ENCODE measurements at places on chromosomes 12 and 14.

DNA sequence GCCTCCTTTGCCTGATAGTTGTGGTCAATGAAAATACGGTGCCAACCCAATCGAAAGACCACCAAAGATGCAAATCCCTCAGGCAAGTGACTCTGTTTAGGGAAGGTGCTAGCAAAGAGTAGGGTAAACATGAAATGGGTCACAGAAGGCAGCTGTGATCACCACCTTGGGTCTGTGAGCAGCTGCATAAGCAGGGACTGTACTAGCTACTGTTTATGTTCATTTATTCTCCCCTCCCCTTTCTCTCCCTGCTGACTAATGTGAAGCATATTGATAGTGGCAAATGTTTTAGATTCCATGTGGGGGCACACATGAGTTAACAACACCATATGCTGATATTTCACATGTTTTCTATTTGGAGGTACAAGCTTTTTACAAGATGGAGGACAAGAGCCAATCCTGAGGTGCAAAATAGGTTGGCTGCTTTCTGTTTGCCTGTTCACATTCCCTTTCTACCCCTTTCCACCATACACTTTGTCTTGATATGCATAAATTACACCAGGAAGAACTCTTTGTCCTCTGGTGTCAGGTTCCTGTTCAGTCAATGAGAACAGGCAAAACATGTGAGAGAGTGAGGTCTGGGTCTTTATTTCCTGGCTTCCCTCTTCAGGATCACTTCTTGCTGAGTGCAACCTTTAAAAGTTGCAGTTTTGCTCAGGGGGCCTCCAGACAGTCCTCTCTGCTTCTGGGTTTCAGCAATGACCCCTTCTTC, 71.1 kb downstream of the AVPR1A start:
- no peaks in the 10 kb centered on the region for H3K4me1 ChIP-seq
- no peaks in the 10 kb centered on the region for H3K36me3 ChIP-seq
- DNase-seq = no peak
- no peak overlapping the region for H3K27ac ChIP-seq
- H3K27me3 ChIP-seq = no peaks in the 10 kb centered on the region

DNA sequence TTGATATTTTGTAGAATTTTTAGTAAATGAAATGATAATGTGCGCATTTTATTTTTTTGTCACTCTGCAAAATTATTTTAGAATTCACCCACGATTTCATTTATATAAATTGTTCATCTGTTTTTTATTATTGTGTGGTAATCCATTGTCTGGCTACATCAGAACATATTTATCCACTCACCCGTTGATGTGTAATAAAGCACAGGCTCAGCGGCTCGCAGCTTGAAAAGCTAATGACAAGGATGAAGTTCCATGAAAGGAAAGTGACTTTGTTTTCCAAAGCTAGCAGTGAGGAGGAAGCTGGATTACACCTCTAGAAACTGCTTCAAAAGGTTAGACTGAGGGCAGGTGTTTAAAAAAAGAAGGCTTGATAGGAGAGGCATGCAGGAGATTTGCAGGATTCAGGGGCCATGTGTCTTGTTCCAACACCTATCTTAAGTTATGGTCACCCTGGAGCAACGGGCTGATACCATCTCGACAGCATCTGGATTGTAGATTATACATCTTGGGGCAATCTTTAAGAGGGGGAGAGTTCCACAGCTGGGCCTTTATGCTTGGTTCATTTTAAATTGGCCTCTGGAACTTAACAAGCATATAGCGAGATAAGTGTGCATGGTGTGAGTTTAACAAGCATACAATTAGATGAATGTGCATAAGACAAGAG, 194.1 kb downstream of the TMTC3 start:
- no peak for DNase-seq
- no peaks in the 10 kb centered on the region for H3K36me3 ChIP-seq
- H3K4me3 ChIP-seq = no peak overlapping the region
- H3K27ac ChIP-seq = no peak overlapping the region
- H3K4me1 ChIP-seq = no peaks in the 10 kb centered on the region

DNA sequence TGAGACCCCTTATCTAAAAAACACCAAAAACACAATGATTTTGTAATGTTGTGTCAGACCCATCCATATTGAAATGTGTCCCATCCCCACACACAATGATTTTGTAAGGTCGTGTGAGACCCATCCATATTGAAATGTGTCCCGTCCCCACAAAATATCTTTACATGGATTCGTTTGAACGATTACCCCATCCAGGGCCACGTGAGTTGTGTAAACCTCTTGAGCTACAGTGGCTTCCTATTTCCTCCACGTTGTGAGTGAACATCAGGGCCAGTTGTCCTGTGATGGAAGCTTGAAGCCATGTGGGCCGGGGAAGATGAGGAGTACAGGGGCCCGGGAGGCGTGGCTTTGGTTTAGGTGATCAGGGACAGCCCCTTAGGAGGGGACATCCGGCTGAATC, 27.0 kb upstream of the ULK1 start:
- no peaks in the 10 kb centered on the region for H3K36me3 ChIP-seq
- DNase-seq = no peak
- H3K4me1 ChIP-seq = peaks cover 7% of the 10 kb centered on the region
- H3K27me3 ChIP-seq = peaks cover 4% of the 10 kb centered on the region

DNA sequence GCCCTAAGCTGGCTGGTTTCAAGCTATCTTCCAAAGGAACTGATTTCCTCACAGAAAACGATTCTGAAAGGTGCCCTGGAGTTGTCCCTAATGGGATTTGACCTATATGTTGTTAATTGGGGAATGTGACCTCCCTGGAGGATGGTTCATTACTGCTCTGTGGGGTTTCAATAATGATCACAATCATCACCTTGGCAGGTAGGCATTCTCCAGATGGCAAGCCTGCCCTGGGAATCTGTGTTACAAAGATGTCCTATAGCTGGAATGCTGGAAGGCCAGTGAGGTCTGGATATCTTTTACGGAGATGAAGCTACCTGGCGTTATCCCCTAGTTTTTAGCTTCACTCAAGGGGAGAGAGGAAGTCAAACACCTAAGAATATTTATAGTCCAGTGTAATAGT, 167.6 kb downstream of the TTC8 start:
- H3K4me3 ChIP-seq = no peak overlapping the region
- no peaks in the 10 kb centered on the region for H3K36me3 ChIP-seq
- DNase-seq = no peak
- H3K27ac ChIP-seq = no peak overlapping the region
- peaks cover 17% of the 10 kb centered on the region for H3K27me3 ChIP-seq

GRCh38 chr12:61531195-61531594, 729.0 kb upstream of the USP15 start:
- no peak overlapping the region for H3K4me3 ChIP-seq
- no peaks in the 10 kb centered on the region for H3K27me3 ChIP-seq
- H3K4me1 ChIP-seq = no peaks in the 10 kb centered on the region

GRCh38 chr12:121392325-121392716, 7.6 kb upstream of the RNF34 start:
- H3K27me3 ChIP-seq = no peaks in the 10 kb centered on the region
- peaks cover 10% of the 10 kb centered on the region for H3K4me1 ChIP-seq

GRCh38 chr14:77375973-77376770, 722 bp downstream of the TMED8 start:
- H3K27me3 ChIP-seq = no peaks in the 10 kb centered on the region
- DNase-seq = peak; percentile 88
- H3K36me3 ChIP-seq = no peaks in the 10 kb centered on the region
- H3K4me1 ChIP-seq = peaks cover 46% of the 10 kb centered on the region

GRCh38 chr14:92264195-92264594, 58.8 kb upstream of the SLC24A4 start:
- H3K36me3 ChIP-seq = no peaks in the 10 kb centered on the region
- no peak overlapping the region for H3K27ac ChIP-seq
- no peaks in the 10 kb centered on the region for H3K27me3 ChIP-seq
- DNase-seq = no peak
- H3K4me3 ChIP-seq = no peak overlapping the region

GRCh38 chr14:60532442-60532841, 23.5 kb downstream of the SIX6 start:
- peaks cover 43% of the 10 kb centered on the region for H3K27me3 ChIP-seq
- H3K36me3 ChIP-seq = no peaks in the 10 kb centered on the region
- no peak overlapping the region for H3K4me3 ChIP-seq
- no peak for DNase-seq
- no peak overlapping the region for H3K27ac ChIP-seq

- H3K27ac ChIP-seq = peak overlapping the region; percentile 93
- DNase-seq = no peak
- no peak overlapping the region for H3K4me3 ChIP-seq
- H3K4me1 ChIP-seq = peaks cover 88% of the 10 kb centered on the region
- H3K27me3 ChIP-seq = no peaks in the 10 kb centered on the region
- H3K36me3 ChIP-seq = peaks cover 4% of the 10 kb centered on the region
Observed at GRCh38 chr14:104797115-104798044, 1.8 kb upstream of the AKT1 start.

- no peaks in the 10 kb centered on the region for H3K4me1 ChIP-seq
- H3K27ac ChIP-seq = no peak overlapping the region
- peaks cover 91% of the 10 kb centered on the region for H3K36me3 ChIP-seq
- no peak for DNase-seq
- no peaks in the 10 kb centered on the region for H3K27me3 ChIP-seq
Observed at GRCh38 chr12:111656016-111656415, 29.7 kb downstream of the BRAP start.

DNA sequence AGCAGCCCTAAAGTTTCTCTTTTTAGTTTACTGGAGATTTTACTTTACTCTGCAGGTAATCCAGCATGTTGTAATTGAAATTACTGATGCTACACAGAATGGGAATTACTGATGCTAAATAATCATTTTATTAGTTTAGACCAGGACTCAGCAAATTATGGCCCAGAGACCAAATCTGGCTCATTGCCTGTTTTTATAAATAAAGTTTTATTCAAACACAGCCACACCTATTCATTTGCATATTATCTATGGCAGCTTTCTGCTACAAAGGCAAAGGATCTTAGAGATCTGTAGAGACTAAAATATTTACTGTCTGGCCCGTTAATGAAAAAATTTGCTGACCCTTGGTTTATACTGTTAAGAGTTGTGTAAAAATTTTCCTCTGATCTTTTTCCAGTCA, 216.1 kb downstream of the FUT8 start:
- H3K4me3 ChIP-seq = no peak overlapping the region
- H3K4me1 ChIP-seq = peaks cover 4% of the 10 kb centered on the region
- no peaks in the 10 kb centered on the region for H3K27me3 ChIP-seq

GRCh38 chr12:110355073-110355472, 48.4 kb downstream of the ANAPC7 start:
- no peak overlapping the region for H3K27ac ChIP-seq
- peaks cover 20% of the 10 kb centered on the region for H3K4me1 ChIP-seq

- no peak overlapping the region for H3K27ac ChIP-seq
- H3K27me3 ChIP-seq = no peaks in the 10 kb centered on the region
- H3K4me1 ChIP-seq = no peaks in the 10 kb centered on the region
- peaks cover 53% of the 10 kb centered on the region for H3K36me3 ChIP-seq
- no peak overlapping the region for H3K4me3 ChIP-seq
- DNase-seq = no peak
Observed at GRCh38 chr12:106997916-106998315, 11.0 kb upstream of the MTERF2 start.

GRCh38 chr12:105998561-105998960, 140.2 kb downstream of the NUAK1 start:
- H3K4me3 ChIP-seq = no peak overlapping the region
- no peaks in the 10 kb centered on the region for H3K4me1 ChIP-seq
- no peaks in the 10 kb centered on the region for H3K36me3 ChIP-seq

GRCh38 chr12:87922736-87923135, 106.5 kb downstream of the C12orf50 start:
- H3K4me1 ChIP-seq = no peaks in the 10 kb centered on the region
- no peaks in the 10 kb centered on the region for H3K36me3 ChIP-seq
- no peak overlapping the region for H3K27ac ChIP-seq
- no peaks in the 10 kb centered on the region for H3K27me3 ChIP-seq

DNA sequence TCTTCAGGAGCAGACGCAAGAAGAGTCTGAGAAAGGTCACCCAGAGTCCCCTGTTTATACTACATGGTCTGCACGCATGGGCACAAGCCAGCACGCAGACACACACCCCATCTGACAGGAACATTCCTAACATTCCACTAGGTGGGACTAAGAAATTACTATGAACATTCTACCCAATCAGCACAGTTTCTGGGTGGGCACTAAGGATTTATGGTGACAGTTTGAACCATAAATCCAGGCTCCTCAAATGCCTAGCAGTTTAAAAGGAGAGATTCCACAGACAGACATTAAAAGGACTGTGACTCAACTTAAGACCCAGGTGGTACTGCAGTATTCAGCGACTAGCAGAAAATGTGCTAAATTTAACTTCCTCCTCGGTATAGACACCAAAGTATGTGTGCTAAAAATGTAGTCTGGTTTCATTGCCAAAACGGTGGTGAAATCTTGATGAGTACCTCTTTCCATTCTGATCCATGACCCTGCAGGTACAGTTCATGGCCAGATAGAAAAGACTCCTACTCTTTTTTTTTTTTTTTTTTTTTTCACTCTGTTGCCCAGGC, 16.2 kb downstream of the ABHD4 start:
- no peaks in the 10 kb centered on the region for H3K27me3 ChIP-seq
- no peak overlapping the region for H3K27ac ChIP-seq
- H3K4me3 ChIP-seq = no peak overlapping the region
- DNase-seq = no peak

DNA sequence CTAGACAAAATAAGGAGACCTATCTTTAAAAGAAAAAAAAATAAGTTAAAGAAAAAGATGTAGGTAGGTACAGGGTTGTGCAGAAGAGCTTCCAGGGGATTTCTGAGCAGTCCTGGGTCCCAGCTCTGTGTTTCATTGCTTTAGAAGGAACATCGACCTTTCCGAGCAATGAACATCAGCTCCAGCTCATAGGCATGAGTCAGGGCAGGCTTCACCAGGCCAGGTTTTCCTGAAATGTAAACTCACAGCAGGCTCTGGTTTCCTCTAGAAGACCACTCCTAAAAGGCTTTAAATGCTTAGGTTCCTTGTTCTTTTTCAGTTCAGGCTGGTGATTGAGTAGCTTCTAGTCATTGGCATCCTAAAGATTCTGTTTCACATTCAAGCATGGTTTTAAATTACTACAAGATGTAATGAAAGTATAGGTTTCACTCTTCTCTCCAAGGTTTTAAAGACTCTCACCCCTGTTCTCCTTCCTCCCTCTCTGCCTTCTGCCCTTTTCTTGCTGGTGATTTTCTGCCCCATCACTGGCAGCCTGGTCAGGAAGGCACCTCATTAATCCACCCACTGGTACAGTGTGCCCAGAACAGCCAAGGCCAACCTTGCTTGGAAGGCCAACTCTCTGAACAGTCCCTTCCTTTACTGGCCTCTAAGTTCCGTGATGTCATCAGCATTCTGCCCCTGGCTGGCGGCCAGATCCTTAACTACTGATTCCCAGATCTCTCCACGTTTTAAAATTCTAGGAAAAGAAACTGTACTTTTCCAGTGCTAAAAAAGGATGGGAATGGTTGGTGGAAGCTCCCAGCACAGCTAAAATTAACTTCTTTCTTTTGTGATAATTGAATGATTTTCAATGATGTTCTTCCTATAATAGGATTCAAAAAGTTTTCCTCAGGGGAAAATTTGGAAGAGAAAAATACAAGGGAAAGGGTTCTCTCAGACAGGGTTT, 109.4 kb upstream of the HIF1A start:
- no peak overlapping the region for H3K4me3 ChIP-seq
- peak; percentile 84 for DNase-seq
- no peaks in the 10 kb centered on the region for H3K36me3 ChIP-seq
- H3K27ac ChIP-seq = peak overlapping the region; percentile 90

Measured in spleen (tissue), 13 donors.